ENCODE measurements at places on chromosomes 16 and 17.

- no peak for DNase-seq
These were observed 4.3 kb downstream of the C16orf87 start for GRCh38 chr16:46826631-46827030.

- no peak for DNase-seq
These were observed 45.8 kb downstream of the RPA1 start for GRCh38 chr17:1875597-1875996.

DNA sequence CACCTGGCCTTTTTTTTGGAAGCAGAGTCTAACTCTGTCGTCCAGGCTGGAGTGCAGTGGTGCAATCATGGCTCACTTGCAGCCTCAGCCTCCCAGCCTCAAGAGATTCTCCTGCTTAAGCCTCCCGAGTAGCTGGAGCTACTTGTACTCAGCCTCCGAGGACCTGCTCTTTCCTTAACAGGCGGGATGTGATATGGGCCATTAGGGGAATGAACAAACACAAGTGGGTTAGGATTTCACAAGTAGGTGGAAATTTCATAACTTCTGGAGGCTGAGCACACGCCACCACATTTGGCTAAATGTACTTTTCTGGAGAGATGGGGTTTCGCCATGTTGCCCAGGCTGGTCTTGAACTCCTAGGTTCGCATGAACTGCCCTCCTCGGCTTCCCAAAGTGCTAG, 4.1 kb downstream of the PAM16 start:
- DNase-seq = no peak

GRCh38 chr17:21376759-21377690, 868 bp downstream of the KCNJ12 start:
- DNase-seq = no peak

GRCh38 chr17:63032142-63032541, 66.1 kb downstream of the TANC2 start:
- DNase-seq = no peak

DNA sequence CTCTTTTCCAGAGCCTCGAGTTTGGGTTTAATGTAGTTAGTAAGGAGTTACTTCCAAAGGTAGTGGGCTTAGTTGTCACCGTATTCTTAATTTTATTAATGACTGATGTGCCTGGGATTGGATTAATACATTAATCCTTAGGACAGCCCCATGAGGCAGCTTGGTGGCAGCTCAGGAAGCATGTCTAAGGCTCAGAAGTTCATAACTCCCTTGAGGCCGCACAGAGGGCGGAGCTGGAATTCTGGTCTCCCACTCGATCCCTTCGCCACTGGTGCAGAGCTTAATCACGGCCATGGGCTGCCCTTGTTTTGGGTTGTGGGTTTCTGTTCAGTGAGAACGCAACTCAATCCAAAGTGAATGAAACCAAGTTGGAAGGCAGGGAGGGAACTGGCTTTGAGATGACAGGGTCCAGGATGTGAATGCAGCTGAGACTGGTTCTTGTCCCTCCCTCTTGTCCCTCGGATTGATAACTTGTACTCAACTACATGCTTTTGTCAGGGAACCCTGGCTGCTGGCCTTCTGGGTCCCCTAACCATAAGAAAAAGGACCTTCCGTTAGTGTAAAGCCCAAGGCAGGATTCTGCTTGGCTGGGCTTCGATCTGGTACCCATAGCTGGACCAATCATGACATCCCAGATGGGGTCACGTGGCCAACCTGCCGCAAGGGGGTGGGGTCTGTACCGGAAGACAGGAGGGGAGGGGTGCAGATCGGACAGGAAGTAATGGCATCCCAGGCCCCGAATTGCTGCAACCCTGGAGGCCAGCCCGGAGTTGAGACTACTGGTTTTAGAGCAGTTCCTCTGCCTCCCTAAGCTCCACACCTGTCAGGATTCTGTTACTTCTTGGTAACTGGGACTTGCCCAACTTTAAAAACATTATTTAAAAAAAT, 45.4 kb downstream of the SNX20 start:
- no peak for DNase-seq

Data from stimulated activated CD4-positive, alpha-beta T cell treated with anti-CD3 and anti-CD28 coated beads, TNF-alpha, amount 100 ng/mL, for 24 hours (primary cell).